ENCODE measurements at places on chromosomes 3 and 15.

GRCh38 chr15:75947092-75947491 lies 43.4 kb downstream of the FBXO22 start:
- no peak for DNase-seq

- DNase-seq = peak; percentile 59
These were observed 19.7 kb downstream of the TMEM43 start for GRCh38 chr3:14144423-14145075.

DNA sequence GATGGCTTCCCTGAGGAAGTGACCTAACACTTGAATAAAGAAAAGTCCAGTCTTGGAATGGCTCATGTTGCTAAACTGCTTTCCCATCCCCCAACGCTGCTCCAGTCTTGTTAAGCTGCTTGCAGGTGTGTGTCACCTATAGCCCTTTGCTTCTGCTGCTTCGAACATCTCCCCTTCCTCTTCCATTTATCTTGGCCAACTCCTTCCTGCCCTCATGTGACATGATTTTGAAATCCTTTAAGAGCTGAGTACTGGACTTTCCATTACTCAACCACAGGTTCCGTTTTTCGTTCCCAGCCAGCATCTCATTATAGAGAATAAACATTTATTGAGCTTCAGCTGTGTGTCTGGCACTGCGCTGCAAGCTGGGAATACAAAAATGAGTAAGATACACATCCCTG lies 1.7 kb downstream of the ATG7 start:
- DNase-seq = no peak

- peak; percentile 66 for DNase-seq
These were observed 49.5 kb downstream of the CYP11A1 start for GRCh38 chr15:74317820-74318375.

GRCh38 chr3:64152086-64152485 lies 73.2 kb downstream of the PRICKLE2 start:
- DNase-seq = no peak

DNA sequence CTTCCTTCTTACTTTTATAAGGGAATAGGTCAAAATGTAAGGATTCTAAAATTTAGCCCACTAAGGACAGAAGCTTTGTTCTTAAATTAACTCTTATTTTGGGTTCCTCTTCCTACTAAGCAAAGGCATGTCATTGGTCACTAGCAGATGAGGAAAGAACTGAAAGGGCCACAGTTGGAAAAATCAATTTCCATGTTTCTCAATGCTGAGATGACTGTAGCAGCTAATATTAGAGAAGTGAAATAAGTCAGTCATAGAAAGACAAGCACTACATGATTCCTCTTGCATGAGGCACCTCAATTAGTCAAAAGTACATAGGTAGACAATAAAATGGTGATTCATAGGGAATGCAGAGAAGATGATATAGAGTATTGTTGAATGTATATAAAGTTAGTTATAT lies 353.7 kb downstream of the RSL24D1 start:
- no peak for DNase-seq

DNA sequence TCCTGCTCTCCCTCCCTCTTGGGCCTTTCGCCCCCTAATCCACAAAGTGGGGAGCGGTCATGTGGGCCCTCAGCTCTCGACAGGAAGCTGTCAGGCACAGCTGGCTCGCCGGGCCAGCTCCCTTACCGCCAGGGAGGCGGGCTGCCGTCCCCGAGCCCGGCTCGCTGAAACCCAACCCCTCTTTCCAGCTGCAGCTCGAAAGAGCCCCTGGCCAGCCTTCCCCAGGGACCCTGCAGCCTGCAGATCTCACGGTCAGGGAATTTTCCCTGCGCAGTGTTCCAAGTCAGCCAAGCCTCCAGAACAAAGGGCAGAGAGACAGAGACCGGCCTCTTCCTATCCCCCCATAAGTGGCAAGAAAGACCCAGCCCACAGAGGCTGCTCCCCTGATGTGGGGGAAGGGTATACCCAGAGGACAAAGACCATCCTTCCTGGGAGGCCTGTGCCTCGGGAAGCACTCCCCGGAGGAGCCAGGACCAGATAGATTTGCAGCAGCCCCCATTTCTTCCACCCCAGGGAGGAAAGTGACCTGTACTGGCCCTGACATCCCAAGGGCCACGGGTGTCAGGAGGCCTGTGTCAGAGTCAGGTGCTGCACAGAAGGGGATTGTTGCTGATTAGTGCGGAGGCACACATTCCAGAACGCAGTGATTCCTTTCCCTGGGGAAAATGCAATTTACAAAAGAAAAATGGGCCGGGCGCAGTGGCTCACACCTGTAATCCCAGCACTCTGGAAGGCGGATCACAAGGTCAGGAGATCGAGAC lies 32.6 kb downstream of the MAGEF1 start:
- peak; percentile 50 for DNase-seq

DNA sequence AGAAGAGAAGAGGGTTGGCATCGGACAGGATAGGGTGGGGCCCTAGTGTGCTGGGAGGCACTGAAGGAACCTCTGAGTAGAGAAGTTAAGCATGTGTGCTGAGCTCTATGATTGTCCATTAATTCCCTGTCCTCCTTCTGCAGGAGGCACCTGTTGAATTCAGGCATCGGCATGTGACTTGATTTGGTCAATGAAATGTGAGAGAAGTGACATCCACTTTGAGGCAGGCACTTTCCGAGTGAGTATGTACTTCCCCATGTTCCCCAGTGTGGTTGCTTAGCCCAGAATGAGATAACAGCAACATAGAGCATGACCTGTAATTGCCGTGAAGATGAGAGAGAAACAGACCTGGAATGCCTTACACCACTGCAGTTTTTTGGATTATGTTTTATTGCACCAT lies 224.8 kb downstream of the RPLP1 start:
- no peak for DNase-seq

DNA sequence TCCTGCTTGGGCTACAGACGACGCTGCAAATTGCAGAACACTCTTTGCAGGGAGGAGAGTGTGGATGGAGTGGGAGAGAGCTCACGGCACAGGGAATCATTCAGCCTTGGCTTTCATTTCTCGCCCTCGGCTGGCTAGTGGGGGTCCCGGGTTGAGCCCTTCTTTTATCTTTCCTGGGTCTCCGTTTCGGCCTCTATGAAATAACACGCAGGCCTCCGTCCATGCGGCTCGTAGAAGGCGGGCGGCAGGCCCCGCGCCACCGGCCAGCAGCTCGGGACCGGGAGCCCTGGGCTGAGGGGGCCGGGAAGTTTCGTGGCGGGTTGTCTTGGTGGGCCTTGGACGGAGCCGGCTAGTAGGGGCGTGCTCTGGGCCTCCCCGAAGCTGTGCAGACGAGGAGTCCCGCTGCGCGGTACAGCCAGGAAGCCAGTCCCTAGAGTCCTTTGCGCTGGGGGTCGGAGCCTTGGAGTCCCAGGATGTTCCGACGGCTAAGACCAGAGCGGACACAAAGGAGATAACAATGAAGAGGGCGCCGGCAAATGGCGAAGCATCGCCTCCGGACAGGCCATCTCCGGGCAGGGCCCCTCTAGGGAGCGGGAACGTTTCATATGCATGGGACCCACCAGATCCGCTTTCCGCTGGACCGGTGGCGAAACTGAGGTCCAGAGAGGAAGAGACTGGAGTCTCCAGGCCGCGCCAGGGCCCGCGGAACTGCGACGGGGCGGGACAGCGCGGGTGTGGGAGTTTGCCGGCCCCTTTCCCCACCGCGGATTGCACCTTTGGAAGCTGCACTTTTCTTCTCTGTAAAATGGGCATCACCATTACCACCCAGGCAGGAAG lies 4.3 kb downstream of the RNU6-1 start:
- DNase-seq = no peak

GRCh38 chr3:195207056-195207455 lies 63.9 kb downstream of the XXYLT1 start:
- DNase-seq = no peak

GRCh38 chr3:190768891-190769290 lies 93.6 kb downstream of the GMNC start:
- DNase-seq = no peak

DNA sequence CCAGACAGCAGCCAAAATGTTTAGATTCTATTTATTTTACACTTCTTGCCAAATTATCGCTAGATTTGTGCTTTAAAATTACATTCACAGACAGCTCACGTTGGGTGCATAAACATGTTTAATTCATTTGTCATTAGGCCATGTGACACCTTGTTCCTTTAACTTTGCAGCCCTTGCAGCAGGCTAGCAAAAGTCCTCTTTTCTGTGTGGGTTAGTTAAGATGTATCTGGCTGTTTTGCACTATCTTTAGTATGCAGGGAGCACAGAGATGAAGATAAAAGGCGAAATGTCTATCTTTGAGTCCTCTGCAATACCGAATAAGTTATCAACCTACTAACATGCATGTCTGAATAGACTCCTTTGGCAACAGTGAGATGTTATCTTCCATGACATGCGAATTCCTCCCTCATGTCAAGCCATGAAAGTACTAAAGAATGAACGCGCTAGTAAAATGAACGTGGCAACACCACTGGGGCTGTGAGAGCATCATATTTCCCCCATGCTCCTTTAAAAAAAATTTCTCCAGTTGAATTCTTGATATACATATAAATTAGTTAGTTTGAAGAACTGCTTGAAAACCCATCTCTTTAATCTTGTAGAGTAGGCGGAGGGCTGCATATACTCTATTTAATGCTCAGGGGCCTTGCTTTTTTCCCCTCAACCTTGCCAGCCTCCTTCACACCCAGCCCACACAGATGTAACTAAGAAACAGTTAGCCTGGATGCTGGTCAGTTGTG lies 620.4 kb upstream of the NR2F2 start:
- no peak for DNase-seq

DNA sequence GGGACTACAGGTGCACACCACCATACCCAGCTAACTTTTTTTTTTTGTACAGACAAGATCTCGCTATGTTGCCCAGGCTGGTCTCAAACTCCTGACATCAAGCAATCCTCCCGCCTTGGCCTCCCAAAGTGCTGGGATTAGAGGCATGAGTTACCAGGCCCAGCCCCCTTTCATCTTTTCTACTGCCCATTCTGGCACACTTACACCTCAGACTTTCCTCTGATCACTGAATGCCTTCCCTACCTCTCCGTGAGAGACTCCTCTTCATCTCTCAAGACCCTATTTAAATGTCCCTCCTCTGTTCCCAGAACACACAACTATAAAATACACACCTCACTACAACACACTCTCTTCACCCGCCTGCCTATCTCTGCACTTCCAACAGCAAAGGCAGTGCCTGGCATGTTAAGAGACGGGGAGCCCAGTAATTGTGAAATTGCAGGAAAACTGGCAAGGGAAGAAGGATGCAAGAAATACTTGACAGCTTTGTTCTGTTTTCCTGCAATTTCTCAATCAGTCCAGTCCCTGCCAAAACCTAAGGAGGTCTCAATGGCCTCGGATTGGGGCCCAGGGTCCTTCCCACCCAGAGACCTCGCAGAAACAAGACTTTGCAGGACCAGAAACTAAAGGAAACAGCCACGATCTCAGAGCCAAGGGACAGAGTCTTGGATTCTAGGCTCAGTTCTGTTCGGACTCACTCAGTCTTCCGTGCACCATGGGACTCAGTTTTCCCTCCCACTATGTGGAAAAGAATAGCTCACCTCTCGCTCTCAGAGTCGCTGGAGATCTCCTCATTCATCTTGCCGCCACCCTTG lies 849 bp downstream of the RRP9 start:
- DNase-seq = no peak

- DNase-seq = no peak
These were observed 117.9 kb downstream of the MITF start for GRCh38 chr3:69856965-69857705.

- no peak for DNase-seq
These were observed 3.2 kb upstream of the SENP2 start for GRCh38 chr3:185582871-185583270.

DNA sequence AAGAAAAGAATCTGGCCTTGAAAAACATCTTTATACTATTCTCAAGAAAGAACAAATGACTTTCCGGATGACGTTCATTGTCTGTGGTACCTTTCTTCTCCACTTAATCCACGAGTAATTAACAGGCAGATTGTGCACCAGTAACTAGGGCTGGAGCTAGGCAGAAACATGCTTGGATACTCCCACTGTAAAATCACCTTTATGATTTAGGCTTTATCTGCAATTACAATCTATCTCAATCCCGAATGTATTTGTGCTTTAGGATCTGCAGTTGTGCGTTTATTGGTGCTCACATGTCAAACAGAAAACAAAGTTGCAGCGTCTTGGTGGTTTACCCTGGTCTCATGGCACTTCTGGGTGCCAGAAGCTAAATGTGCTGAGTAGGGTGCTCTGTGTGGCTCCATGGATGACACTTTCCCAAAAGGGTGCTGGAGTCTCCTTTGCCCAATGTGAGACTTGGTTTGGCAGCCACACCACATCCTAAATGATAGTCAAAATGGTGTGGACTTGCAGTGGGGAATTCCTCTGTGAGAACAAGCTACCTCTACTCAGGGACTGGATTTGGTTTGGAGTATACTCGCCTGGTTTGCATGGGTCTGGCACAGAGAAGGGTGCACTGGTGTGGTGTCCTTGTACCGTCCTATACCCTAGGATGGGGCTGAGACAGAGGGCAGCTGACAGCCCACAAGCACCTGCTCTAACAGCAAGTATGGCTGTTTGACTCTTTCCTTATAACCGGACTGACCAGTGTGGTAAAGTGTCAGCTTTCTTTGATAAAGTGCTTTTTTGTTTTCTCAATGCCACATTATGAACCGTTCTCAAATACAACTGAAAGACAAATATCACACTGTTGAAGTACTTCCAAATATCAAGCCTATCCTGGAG lies 7.7 kb downstream of the SERP1 start:
- no peak for DNase-seq

DNA sequence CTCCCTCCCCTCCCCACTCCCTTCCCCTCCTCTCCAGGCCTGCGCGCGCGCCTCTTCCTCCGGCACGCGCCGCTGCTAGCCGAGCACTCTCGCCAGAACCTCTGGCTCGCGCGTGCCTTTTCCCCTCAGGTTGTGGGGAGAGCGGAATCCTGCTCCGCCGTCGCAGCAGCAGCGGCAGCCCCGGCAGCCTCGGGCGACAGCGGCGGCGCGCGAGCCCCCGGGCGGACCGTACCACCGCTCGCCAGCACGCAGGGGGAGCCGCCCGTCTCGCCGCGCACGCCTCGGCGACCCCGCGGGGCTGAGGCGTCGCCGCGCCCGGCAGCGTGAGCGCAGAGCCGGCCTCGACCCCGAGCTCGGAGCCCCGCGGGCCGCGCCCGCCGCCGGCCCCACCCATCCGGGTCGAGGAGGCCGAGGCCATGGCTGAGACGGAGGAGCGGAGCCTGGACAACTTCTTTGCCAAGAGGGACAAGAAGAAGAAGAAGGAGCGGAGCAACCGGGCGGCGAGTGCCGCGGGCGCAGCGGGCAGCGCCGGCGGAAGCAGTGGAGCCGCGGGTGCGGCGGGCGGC lies at the start of gene CDV3:
Gene CDV3 (plus strand): TSS at position 58 of the 566 bp plus-strand sequence. CDS start 359 bp downstream, at position 417.
- no peak for DNase-seq

DNA sequence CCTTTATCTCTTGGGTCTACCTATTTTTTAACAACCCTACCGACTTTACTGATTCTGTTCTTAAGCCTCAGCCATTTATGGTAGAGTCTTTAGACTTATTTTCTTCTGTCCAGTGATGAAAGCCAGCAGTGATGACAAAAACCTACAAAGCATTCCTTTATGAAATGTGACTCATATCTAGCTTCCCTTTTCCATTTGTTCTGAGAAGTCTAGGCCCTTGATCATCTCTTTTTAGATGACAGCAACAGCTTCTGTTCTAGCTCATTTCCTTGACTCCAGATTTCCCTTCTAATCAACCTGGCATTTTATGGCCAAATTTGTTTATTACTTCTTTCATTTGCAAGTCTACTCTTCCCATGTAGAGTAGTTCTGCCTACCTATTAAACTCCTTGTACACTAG lies 36.1 kb downstream of the CFAP44 start:
- DNase-seq = no peak

GRCh38 chr3:1609416-1609815 lies 489.2 kb upstream of the CNTN4 start:
- peak; percentile 21 for DNase-seq

GRCh38 chr3:188817103-188817934 lies 354.5 kb upstream of the TPRG1 start:
- no peak for DNase-seq
